NCI-H1092 treated with DMSO at 0.1 percent for 48 hours (cell line): ENCODE measurements at places on chromosomes 11 and 22.

GRCh38 chr11:117465236-117465997 is 137.8 kb downstream of the CEP164 start:
- peak; percentile 62 for DNase-seq

DNA sequence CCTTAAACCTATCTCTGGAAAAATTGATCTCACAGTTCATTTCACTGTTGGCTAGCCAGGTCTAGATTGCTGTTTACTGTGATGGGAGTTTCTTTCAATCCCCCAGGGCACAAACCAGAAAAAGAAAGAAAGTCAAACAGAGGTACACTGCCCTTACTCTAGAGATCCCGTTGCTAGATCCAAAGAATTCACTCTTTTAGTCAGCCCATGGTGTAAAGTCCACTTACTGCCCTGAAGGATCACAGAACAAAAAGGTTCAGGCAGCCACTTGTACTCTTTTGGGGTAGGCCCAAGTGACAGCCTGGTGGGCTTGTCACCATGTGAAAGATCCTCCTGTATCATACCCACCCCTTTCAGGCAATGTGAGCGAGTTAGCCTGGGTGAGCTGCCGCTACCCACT is 162.6 kb upstream of the CCDC179 start:
- DNase-seq = no peak

DNA sequence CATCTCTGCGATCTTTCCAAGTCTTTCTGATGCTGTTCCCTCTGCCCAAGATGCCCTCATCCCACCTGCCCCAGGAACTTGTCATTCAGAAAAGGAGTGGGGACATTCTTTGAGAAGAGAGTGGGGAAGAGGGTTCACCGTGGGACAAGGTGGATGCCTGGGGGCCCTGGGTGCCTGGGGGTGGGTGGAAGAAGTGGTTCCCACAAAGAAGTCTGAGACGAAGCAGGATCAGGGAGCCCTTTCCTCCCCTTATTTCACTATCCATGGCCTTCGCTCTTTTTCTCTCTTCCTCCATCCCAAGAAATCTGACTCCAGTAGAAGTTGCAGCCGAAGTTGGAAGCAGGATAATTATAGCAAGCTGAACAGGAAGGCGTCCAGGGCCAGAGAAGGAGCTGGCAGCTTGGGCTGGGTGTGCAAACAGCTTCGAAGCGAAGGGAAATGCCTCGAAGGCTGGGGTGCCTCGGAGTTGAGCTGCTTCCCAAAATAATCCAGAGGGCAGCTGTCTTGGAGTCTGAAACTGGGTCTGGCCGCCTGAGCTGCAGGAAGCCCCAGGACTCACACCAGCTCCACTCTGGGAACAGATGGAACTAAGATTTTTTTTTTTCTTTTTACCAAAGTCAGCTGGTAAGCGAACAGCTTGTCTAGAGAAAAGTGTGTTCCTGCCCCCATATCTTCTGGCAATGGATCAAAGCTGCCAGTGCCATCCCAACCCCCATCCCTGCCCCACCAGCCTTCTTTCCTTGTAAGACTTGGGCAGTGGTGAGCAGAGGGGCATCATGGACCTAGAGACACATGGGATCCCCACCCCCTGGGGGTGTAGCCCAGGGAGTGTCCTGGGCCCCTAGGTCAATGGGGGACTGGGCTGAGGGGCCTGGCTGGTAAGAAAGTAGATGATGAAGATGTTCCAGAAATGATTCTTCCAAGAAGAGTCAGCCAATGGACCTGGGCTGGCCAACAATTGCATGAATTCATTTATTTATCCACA is 31.5 kb downstream of the PARVG start:
- no peak for DNase-seq

DNA sequence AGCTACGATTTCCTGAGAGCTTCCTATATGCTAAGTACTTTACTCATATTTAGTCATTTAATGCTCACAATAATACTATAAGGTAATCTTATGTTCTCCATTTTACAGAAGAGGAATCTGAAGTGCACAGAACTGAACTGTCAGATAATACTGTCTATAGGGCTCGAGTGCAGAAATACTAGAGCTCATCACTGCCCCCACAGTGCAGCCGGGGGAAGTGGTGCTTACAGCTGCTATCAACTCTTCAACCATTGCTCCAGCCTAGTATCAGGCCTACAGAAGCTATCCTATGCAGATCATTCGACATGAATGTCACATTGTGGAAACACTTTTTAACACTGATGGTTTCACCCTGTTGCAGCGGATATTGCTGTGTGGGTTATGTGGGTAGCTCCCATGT is 929.9 kb downstream of the NTM start:
- no peak for DNase-seq
